ENCODE measurements at places on chromosomes 5 and 9.

GRCh38 chr9:95333426-95333825 lies 15.9 kb upstream of the FANCC start:
- no peak for DNase-seq

- DNase-seq: no peak
Observed at GRCh38 chr5:157269165-157269671, 3.3 kb downstream of the CYFIP2 start.

- no peak for DNase-seq
Observed at GRCh38 chr5:92868442-92868841, 712.6 kb downstream of the NR2F1-AS1 start.

GRCh38 chr5:109756543-109757185 lies 66.9 kb downstream of the MAN2A1 start:
- no peak for DNase-seq

DNA sequence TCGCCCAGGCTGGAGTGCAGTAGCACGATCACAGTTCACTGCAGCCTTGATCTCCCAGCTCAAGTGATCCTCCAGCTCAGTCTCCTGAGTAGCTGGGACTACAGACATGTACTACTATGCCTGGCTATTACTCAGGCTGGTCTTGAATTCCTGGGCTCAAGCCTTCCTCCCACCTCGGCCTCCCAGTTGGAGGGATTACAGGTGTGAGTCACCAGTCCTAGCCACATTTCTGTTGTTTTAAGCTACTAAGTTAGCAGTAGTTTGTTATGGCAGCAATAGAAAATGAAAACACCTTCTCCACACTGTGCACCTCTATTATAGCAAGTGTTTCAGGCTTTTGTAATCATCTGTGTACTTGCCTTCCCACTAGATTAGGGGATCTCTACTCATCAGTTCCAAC lies 588.9 kb upstream of the TLE4 start:
- DNase-seq: no peak

DNA sequence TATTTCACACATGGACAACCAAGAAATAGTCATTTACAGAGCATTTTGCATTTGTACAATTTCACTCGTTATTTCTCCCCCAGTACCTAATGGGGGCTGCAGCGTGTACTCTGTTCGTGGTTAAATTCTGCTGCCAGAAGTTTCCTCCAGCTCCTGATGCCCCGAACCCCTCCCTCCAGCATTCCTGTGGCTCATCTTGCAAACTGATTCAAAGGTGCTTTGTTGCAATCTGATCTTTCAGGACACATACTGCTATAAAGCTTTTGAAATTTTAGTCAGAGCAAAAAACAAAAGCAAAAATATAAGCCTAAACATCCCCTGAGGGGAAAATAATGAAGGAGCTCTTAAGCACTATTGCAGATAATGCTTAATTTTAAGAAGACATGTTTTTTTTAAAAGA lies 27.7 kb downstream of the UBLCP1 start:
- no peak for DNase-seq

- DNase-seq: no peak
Observed at GRCh38 chr5:141765896-141766551, 84.0 kb upstream of the ARAP3 start.

GRCh38 chr5:115402822-115403577 lies 106.5 kb upstream of the CCDC112 start:
- no peak for DNase-seq

Measured in stimulated activated CD8-positive, alpha-beta memory T cell treated with anti-CD3 and anti-CD28 coated beads, Interleukin-2, amount 100 ng/mL, for 48 hours (primary cell).